ENCODE measurements at places on chromosomes 2 and 18.

GRCh38 chr2:3493615-3494007, 25.7 kb downstream of the ADI1 start:
- no peak for DNase-seq

DNA sequence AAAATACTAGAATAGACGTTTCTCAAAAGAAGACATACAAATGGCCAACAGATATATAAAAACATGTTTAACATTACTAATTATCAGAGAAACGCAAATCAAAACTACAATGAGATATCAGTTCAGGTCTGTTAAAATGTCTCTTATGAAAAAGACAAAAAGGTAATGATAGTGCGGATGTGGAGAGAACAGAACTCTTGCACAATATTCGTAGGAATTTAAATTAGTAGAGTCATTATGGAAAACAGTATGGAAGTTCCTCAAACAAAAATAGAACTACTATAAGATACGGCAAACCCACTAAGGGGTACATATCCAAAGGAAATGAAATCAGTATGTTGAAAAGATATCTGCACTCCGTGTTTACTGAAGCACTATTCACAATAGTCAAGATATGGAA, 167.5 kb upstream of the CWC22 start:
- no peak for DNase-seq

DNA sequence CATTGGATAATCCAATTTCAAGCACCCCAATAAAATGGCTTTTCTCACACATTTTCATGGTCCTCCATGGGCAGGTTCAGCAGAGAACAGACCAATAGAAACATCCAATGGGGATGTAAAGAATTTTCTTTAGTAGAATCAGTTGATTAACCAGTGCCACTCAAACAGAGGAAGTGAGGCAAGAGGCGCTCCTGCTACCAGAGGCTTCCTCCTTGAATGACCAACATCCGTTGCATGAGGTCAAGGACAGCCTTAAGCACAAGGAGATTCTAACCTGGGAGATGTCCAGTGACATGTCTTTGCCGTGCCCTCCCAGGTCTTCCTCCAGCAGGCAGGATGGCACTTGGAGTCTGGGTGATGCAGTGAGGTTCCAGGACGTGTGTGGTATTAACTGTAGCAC, 146.6 kb downstream of the PIEZO2 start:
- no peak for DNase-seq

GRCh38 chr2:19688059-19688458, 213.7 kb downstream of the TTC32 start:
- DNase-seq: no peak

DNA sequence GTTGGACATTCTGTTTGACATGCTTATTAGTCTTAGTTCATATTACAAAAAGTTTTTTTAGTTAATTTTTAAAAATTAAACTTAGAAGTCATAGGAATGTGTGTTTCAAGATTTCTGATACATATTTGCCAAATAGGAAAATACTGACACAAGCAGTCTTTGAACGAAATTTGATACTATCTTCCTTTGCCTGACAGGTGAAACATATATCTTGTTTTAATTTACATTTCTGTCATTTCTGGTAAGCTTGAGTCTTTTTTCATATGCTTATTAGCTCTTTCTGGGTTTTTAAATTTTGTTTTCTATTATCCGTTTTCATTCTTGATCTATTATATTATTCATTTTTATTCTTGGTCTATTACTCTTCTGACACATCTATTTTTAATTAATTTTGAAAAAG, 24.5 kb downstream of the ITGAV start:
- no peak for DNase-seq

- no peak for DNase-seq
Observed at GRCh38 chr2:56626927-56627326, 443.1 kb downstream of the CCDC85A start.

DNA sequence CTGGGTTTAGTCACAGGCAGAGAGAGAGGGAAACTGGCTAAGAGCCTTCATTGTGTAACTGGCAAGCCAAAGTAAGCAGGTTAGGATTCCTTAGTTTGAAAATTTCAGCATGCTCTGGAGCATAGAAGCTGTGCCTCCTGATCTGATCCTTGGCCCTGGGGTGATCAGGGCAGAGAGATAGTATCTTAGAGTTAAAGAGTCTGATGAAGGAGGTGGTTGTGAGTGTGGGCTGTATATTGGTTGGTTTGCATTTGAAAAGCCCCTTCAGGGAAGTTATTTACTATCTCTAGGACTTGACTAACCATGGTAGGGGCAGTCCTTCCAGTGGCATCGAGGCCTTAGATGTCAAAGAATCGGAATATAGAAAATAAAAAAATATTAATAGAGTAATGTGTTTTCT, 230.1 kb downstream of the CD226 start:
- DNase-seq: no peak

DNA sequence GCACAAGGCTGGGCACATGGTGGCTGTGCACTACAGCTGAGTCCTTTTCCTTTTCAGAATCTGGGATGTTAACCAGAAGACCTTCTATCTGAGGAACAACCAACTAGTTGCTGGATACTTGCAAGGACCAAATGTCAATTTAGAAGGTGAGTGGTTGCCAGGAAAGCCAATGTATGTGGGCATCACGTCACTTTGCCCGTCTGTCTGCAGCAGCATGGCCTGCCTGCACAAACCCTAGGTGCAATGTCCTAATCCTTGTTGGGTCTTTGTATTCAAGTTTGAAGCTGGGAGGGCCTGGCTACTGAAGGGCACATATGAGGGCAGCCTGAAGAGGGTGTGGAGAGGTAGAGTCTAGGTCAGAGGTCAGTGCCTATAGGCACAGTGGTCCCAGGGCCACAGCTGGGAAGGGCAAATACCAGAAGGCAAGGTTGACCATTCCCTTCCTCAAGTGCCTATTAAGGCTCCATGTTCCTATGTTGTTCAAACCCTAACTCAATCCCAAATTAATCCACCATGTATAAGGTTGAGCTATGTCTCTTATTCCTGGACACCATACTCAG, 2.2 kb downstream of the IL1RN start:
- DNase-seq: no peak

DNA sequence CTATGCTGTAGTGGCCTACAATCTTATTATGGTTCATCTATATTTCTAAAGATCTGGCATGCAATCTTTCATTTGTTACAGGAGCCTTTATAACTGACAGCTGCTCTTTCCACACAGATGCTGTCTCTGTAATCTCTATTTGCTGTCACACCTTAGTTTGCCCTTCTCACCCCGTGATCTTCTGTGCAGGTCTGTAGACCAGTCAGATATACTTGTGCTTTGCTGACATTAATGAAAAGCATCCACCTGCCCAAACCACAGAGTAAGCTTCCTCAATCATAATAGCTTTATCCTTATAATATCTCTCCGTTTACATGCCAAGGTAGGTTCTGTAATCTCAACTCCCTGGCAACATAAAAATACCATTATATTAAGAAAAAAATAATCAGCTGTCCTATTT, 122.4 kb downstream of the GRB14 start:
- DNase-seq: no peak

- no peak for DNase-seq
Observed at GRCh38 chr2:181052523-181052891, 72.1 kb downstream of the UBE2E3 start.

DNA sequence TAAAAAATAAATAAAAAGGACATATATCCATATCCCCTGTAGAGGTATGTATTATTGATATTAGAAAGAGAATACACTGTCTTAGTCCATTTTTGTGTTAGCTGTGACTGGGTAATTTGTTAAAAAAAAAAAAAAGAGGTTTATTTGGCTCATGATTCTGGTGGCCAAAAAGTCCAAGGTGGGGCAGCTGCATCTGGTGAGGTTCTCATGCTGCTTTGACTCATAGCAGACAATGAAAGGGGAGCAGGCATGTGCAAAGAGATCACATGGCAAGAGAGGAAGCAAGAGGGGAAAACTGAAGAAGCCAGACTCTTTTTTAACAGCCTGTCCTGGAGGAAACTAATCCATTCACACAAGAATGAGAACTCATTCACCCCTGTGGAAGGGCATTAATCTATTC, 101.6 kb upstream of the MAP4K3 start:
- no peak for DNase-seq

GRCh38 chr2:105373344-105373781, 25.5 kb downstream of the FHL2 start:
- no peak for DNase-seq

GRCh38 chr2:159091381-159091780, 122.9 kb downstream of the TANC1 start:
- no peak for DNase-seq

DNA sequence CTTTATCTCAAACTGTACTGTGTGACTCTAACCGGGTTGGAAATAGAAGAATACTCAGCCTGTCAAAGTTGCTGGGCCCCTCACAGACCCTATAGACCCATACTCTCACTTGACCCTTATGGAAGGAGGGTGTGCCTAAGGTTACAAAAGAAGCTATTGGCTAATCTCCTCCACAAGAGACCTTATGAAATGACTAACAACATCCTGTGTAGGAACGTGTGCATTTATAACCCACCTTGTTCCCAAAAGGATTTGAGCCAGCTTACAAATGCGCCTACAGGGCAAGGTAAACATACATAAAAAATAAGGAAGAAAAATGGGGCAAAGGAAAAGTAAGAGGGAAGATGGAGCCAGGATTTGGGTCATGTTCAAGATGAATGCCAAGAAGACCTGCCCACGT, 225.4 kb upstream of the SMAD2 start:
- DNase-seq: no peak

DNA sequence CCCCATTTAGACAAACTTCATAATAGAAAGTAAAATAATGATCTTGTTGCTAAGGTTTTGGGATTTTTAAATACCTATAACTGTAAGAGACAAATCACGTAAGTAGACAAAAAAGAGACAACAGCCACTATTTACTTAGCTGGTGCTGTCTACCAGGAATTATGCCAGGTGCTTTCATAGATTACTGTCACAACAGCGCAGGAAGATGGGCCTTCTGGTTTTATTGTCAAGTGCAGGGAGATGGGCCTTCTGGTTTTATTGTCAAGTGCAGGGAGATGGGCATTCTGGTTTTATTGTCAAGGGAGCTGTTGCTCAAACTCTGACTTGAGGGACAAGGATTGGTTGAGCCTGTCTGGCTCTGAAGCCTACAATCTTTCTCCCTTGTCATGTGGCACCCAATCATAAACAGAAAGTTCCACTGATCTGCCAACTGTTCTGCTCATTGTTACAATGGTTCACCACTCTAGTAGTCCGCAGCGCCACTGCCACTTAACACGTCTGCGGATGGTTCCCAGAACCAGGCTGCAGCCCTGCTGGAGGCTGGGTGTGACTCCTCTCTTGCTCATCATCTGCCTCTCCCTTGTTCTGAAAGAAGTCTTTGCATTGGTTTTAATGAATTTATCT, 95.0 kb downstream of the RNF144A start:
- DNase-seq: peak; percentile 84

- DNase-seq: no peak
Observed at GRCh38 chr2:240650254-240650965, 25.1 kb downstream of the GPR35 start.

DNA sequence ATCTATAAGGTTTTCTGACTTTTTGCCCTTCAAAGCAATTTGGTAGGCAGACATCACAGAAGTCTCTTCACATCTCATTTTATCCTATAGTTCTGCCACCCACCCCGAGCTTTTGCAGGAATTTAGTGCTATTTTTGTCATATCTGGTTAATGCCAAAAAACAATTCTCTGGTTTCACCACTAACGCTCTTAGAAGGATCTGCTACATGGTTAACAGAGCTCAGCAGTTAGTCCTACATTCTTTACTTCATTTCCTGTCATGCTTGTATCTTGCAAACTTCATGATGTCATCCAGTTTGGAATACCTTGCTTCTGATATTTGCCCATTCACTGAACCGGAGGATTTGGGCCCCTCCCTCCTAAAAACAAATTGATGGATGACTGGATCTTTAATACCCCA, 116.8 kb upstream of the SERPINE2 start:
- DNase-seq: no peak

GRCh38 chr2:196370381-196370780, 199.0 kb upstream of the STK17B start:
- DNase-seq: no peak

DNA sequence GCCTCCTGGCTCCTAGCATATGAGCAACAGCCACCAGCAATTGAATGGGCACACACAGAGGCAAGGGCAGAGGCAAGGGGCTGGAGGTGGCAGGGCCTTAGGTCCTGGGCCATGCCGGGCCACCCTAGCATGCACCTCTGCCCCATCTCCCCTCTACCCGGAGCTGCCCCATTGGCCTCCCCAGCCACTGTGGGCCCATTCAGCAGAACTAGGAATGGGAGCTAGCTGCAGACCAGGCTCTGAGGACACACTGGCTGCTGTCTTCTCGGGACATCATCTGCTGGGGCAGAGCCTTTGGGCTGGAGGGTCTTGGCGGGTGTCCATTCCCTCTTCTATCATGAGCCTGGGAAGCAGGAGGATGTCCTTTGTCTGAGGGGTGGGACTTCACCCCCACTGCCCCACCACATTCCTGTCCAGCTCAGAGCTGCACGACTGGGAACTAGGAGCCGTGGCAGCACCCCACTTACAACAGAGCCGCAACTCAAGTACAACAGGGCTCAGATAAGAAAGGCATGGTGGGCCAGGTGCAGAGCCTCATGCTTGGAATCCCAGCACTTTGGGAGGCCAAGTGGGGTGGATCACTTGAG, 800 bp downstream of the VIL1 start:
- no peak for DNase-seq

DNA sequence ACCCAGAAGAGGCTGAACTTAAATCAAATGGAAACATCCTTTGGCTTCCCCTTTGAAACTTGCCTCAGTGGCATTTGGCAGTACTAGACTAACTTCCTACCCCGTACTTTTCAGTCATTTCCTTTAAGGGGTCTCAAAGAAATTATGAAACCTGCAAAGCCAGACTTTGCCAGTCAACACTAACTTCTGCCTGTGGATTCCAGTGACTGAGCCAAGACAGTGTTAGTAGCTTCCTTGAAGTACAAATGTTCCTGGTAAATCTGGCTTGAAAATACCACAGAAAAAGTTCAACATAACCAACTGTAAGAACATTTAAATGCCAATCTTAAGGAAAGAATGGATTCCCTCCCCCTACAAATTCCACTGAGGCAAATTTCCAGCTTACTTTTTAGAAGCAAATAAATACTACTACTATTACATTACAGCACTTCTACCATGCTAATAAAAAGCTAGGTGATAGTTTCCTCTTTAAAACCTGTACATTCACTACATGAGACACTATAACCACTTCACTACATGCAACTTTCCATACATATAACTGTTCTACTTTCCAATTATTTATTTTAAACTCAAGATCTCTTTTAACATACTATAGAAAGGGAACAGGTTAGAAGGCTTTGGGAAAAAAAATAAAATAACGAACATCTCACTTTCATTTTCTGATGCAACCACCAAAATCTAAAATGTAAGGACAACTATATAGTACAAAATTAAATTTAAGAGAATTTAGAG, 2.4 kb downstream of the PELI1 start:
- DNase-seq: no peak

- no peak for DNase-seq
Observed at GRCh38 chr2:29544031-29544430, 377.4 kb downstream of the ALK start.

DNA sequence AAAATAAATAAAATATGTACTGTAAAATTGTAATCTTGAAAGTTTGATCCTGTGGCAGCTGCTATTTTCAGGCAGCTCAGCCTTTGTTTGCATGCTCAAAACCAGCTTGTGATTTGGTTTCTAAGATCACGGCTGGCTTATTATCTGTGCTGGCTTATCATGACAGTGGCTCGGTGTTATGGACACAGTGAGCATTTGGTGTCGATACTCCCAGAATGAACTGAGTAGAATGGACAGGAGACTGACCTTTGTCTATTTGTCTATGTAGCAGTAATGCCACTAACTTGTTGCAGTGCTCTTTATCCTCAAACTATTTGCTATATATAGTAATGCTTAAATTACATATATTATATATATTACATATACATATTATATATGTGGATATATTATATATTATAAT, 58.8 kb downstream of the NEDD4L start:
- DNase-seq: no peak

Data from NCI-H2029 (cell line).